ENCODE measurements at places on chromosomes 7 and 10. TPM values are rescaled to one million over a fixed set of nuclear protein-coding genes. Genes with fewer than 3 reads are reported as not detected.

The ARHGAP19 gene
- 10.1 TPM for total RNA-seq

The ATOH7 gene
- not detected for total RNA-seq

The NRBF2 gene
- 17.3 TPM for total RNA-seq

The PLA2G12B gene
- not detected for total RNA-seq

The IQUB gene
- not detected for total RNA-seq

The LEP gene
- total RNA-seq, result 0.12 TPM

The FGFBP3 gene
- 0.56 TPM for total RNA-seq

The SVOPL gene
- not detected for total RNA-seq

The NRCAM gene
- 10.9 TPM for total RNA-seq

The EGFR gene
- 101 TPM for total RNA-seq

The SLC16A12 gene
- total RNA-seq, result 0.08 TPM

The KIAA1217 gene
- 69.4 TPM for total RNA-seq

The PRR15 gene
- total RNA-seq, result 0.92 TPM

The BRAT1 gene
- 11.9 TPM for total RNA-seq

The MYL10 gene
- total RNA-seq, result not detected

The NPC1L1 gene
- total RNA-seq, result not detected

The OR6B1 gene
- total RNA-seq, result not detected

The MCMBP gene
- 36.8 TPM for total RNA-seq

The FEZF1 gene
- total RNA-seq, result not detected

The IKZF1 gene
- total RNA-seq, result 2.1 TPM

The ASIC3 gene
- total RNA-seq, result 0.52 TPM

The CALHM1 gene
- 0.04 TPM for total RNA-seq

The OR9A2 gene
- not detected for total RNA-seq

The CALCR gene
- not detected for total RNA-seq

The INMT gene
- total RNA-seq, result 1.5 TPM

The ADAM12 gene
- 0.64 TPM for total RNA-seq

The ZPBP gene
- not detected for total RNA-seq

The MET gene
- 10.4 TPM for total RNA-seq

The PIK3AP1 gene
- total RNA-seq, result 1.0 TPM

The PTTG1IP2 gene
- not detected for total RNA-seq

The TSPAN12 gene
- 0.92 TPM for total RNA-seq

The MEIG1 gene
- not detected for total RNA-seq

The AMZ1 gene
- 0.12 TPM for total RNA-seq

The NEUROG3 gene
- not detected for total RNA-seq

The FRAT2 gene
- total RNA-seq, result 8.4 TPM

The BICC1 gene
- 0.32 TPM for total RNA-seq

The DBNL gene
- 157 TPM for total RNA-seq

The OPALIN gene
- not detected for total RNA-seq

The FBXL13 gene
- 0.36 TPM for total RNA-seq

The ANTXRL gene
- total RNA-seq, result not detected

The TMEM236 gene
- 0.16 TPM for total RNA-seq

The ANXA8 gene
- 203 TPM for total RNA-seq

The COBL gene
- total RNA-seq, result 10.4 TPM

The ERV3-1 gene
- total RNA-seq, result 17.3 TPM

The AP3M1 gene
- 22.6 TPM for total RNA-seq

The ERVW-1 gene
- total RNA-seq, result not detected

The COL1A2 gene
- 21.9 TPM for total RNA-seq

The UFSP1 gene
- 2.1 TPM for total RNA-seq

All from esophagus mucosa (tissue), 1 donor.